CD4-positive, alpha-beta T cell treated with Interleukin-17A for 1 hour (primary cell): ENCODE measurements at places on chromosomes 1 and 21.

DNA sequence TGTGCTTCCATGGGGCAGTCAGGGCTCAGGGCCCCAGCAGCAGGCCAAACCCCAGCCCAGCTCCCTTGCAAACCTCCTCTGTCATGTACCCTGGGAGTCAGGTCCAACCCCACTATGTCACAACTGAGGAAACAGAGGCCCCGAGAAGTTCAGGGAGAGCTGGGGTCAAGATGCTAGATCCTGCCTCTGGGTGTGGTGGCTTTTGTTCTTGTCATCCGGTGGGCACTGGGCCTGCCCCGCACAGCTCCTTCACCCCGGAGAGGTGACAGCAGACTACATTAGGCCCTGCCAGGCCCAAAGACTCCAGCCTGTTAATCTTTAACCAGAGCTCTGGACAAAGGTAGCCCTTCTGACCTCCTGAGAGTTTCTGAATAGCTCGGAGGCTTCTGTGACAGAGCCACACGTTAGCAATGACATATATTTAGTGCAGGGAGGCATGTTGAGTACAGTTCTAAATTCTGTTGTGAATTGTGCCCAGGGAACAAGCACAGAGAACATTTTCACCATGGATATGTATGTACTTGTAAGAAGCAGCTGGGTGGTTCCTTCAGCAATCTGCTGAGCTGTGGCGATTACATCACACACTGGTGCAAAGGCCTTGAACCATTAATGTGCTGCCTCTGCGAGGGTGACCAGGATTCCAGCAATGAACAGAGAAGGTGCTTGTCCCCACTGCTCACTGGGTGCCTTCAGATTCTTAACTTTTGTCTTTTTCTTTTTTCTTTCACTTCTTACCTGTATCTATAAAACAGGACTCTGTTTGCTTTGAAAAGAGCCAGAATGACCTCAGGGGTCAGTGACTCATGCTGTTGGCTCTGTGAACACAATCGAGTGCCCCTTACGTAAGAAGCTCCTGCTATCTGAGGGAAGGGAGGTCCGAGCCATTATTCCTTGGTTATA, 102.8 kb downstream of the RHOU start:
- DNase-seq = no peak

DNA sequence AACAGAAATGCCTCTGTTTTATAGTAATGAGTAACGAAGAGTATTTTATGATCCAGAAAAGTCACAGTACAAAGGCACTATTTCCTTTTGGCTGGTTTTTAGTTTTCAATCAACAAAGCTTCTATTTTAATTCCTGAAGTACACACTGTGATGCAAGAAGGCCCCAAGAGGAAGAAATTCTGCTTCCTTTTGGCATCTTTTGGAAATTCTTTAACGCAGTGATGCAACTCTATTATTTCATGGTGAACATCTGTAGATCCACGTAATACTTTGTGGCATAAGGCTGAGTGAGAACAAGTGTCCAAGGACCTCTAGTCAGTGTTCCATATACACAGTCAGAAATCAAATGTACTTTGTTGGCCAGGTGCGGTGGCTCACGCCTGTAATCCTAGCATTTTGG, 137.5 kb downstream of the TGFB2 start:
- DNase-seq = no peak

GRCh38 chr1:246580497-246581370, 14.5 kb downstream of the CNST start:
- no peak for DNase-seq

GRCh38 chr1:69639159-69639558, 71.4 kb downstream of the LRRC7 start:
- no peak for DNase-seq

DNA sequence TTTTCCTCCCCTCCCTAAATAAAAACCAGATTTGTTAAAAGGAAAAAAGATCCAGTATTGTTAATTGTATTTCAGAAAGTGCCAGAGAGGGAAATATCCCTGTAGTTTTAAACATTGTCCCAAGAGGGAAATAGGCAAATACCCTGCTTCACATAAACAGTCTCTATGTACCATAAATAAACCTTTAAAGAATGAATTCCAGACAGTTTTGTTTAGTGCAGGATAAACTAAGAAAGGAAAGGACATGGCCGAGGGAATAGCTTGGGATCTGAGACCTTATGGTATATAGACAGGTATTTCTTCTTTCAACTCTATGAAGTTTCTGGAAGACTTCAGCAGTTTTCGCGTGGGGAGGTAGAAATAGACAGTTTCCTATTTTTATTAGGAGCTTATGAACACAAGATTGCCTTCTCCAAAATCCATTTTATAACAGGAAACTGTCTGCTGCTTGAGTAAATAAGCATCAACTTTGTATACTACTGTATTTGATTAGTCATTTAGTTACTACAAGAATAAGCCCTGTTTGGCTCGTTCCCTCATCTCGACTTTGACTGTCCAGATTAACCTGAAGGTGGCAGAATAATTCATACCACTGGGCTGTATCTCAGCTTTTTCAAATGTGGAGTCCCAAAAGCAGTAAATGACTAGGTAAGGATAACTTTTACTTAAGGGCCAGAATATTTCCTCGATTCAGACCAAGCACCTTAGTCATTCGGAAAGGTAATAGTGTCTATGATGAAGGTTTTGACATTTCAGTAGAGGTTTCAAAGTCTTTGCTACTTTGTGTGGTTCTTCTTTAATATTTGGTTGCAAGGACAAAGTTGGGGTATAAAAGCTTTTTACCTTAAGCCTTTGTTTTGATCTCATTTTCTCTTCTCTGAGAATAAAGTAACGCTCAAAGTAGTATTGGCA, 177.5 kb downstream of the VPS13D start:
- peak; percentile 50 for DNase-seq

DNA sequence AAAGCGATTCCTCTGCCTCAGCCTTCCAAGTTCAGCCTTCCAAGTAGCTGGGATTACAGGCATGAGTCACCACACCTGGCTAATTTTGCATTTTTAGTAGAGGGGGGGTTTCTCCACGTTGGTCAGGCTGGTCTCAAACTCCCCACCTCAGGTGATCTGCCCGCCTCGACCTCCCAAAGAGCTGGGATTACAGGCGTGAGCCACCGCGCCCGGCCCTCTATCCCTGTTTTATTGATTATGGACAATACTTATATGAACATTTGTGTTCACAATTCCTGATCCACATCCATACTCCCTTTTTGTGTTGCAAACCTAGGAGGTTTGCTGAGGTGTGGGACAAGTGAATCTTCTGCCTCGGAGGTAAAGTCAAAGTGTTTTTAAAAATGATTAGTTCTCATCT, 245.3 kb downstream of the GREM2 start:
- no peak for DNase-seq

DNA sequence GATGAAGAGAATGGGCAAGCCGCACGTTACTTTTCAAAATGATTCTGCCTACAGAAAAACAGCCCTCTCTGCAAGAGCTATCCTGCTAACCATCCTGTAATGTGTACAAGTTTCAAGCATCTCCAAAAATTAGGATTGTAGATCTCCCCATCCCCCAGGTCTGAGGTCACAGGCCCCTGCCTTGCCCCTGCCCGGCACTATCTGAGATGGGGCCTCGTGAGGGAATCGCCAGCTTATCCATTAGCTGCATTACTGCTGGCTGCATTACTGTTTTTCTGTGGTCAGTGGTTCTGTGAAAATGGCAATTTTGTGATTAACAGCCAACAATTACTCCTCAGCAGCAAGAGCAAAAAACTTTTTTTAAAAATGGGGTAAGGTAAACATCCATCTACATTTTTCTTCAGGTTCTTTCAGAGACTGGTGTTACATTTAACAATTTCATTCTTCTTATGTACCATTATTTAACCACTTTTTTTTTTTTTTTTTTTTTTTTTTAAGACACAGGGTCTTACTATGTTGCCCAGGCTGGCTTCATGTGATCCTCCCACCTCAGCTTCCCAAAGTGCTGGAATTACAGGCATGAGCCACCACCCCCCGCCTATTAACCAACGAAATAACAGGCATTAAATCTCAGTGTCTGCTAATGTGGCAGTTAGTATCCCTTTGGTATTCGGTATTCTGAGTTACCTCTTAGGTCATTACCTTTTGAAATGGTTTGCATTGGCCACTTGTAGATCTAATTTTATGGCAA, 83.8 kb downstream of the MRPL37 start:
- no peak for DNase-seq

DNA sequence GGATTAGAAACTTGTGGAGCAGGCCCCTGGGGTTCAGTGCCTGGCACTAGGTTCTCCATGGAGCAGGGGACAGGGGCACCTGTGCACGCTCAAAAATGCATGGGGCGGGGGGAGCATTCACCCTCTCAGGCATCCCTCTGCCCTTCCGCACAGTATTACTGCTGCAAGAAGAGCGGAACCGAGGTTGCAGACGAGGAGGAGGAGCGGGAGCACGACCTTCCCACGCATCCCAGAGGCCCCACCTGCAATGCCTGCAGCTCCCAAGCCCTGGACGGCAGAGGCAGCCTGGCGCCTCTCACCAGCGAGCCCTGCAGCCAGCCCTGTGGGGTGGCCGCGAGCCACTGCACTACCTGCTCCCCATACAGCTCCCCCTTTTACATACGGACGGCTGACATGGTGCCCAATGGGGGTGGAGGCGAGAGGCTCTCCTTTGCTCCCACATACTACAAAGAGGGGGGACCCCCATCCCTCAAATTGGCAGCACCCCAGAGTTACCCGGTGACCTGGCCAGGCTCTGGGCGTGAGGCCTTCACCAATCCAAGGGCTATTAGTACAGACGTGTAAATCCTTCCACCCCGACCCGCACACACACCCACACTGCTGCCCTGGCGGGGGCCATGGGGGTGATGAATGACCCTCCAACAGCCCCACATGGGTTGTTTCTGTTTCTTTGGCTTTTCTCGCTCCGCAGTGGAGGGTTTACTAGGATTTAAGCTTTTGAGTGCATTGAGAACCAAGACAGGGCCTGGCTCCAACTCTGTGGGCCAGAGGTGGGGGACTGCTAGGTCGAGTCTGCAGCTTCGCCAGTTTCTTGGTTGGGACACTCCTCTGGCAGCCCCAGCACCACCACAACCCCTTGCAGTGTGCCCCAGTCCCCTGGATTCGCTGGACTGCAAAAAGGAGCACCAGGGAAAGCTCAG, 63.7 kb downstream of the TOR1AIP2 start:
- no peak for DNase-seq

DNA sequence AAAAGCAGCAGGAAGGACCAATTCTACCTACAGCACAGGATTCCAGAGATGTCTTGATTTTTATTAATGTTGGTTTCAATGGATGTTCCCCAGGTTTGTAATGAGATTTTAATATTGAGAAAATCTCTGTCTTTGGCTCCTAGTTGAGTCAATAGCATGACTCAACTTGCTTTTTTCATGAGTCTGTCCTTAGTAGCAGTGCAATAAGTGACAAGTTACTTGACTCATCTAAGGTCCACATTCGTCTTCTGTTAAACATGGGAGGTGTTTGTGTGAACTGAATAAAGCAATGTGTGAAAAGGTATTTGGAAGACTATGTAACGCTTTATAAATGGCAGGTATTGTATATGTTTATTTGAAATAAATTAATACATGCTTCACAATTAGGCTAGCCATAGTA, 645.0 kb upstream of the PTBP2 start:
- no peak for DNase-seq

- DNase-seq = peak; percentile 75
Observed at GRCh38 chr1:24928689-24929397, 1.2 kb downstream of the RUNX3 start.

GRCh38 chr1:210828996-210829596, 304.9 kb downstream of the KCNH1 start:
- no peak for DNase-seq

- DNase-seq = no peak
Observed at GRCh38 chr21:35390013-35390776, 341.1 kb upstream of the RUNX1 start.

DNA sequence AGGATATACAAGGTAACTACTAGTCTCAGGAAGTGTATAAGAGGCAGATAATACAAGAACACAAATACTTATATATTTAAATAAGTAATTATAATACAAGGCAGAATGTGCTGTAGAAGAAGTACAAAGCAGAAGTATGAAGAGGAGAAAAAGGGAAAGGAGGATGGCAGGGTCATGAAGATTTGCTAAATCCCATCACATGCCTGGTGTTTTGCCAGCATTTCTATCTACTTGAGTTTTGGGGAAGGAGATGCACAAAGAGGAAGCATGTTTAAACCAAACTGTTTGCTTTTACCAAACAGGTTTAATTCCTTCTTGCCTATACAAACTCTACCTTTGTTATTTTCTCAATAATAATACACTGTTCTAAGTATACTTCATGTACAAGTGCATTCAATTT, 60.9 kb upstream of the PODN start:
- DNase-seq = no peak

DNA sequence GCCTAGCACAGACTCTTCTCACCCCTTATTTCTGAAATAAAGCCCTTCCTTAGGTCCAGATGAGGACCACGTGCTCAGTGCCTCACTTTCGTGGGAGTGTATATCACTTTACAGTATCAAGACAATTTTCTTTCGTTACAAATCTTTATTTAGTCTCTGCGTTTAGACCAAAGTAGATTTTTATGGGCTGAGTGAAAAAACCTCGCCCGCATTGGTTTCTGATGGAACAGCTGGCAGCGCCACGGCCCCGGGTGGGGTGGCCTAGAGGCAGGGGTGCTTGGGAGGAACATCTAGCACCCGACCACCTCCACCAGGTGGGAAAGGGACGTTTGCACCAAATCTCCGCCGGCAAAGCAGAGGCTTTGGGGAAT, 7.6 kb downstream of the SIM2 start:
- no peak for DNase-seq

- no peak for DNase-seq
Observed at GRCh38 chr1:17874710-17875109, 119.6 kb downstream of the ACTL8 start.

DNA sequence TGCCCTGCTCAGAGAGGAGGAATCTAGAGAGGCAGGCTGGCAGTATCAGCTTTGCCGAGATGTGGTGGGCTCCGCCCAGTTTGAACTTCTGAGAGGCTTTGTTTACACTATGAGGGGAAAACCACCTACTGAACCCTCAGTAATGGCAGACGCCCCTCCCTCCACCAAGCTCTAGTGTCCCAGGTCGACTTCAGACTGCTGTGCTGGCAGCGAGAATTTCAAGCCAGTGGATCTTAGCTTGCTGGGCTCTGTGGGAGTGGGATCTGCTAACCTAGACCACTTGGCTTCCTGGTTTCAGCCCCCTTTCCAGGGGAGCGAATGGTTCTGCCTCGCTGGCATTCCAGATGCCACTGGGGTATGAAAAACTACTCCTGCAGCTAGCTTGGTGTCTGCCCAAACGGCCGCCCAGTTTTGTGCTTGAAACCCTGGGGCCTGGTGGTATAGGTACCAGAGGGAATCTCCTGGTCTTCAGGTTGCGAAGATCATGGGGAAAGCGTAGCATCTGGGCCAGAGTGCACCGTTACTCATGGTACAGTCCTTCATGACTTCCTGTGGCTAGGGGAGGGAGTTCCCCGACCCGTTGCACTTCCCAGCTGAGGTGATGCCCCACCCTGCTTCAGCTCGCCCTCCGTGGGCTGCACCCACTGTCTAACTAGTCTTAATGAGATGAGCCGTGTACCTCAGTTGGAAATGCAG, 43.6 kb downstream of the C21orf91 start:
- DNase-seq = peak; percentile 85
